ENCODE measurements at places on chromosomes 12 and 14.
A peak's percentile ranks its signal among the peaks of the same experiment; 100 is the strongest.

- DNase-seq, result no peak
Observed at GRCh38 chr12:99769396-99769980, 121.9 kb downstream of the GARIN6 start.

DNA sequence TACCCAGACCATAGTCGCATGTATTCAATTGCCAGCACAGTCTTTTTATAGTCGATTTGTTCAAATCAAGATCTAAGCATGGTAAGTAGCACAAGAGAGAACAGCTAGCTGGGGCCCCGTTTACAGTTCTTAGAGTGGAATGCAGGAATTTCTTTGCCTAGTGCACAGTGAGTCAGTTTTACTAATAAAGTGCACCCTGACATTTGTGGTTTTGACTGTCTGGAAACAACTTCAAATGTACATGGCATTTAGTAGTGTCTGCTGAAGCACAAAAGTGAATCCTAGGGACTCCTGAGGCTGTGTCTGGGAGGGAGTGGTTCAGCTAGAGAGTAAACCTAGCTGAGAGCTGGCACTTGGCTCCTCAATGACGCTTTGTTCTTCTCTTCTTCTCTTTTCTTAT lies 64.9 kb downstream of the TMX1 start:
- DNase-seq, result peak; percentile 91

DNA sequence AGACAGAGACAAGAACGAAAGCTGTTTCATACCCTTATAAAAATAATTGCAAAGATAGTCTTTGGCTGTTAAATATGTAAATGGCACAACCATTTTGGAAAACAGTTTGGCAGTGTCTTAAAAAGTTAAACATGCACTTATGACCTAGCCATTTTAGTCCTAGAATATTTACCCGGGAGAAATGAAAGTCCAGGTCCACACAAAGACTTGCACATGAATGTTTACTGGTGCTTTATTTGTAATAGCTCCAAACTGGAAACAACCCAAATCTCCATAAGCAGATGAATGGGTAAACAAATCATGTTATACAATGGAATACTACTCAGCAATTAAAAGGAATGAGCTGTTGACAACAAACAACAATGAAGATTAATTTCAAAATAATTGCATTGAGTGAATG lies 380.4 kb downstream of the ETNK1 start:
- DNase-seq, result no peak

GRCh38 chr12:54389134-54389508 lies 4.6 kb upstream of the ZNF385A start:
- no peak for DNase-seq

DNA sequence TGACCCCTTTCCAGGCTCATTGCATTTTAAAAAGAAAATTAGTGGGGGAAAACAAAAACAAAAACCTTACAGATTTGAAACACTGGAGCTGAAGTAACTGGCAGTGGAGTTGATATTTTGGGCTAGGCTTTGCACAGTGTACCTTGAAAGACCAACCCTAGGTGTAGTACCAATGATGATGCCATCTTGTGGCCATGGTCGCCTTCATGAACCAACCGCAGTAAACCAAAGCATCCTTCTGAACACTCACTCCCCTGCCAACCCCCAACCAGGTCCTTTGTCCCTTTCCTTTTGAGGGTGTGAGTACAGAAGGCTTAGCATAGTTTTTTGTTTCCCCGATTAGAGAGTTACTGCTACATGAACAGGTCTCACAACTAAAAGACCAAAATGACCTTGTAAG lies 5.9 kb downstream of the TOMM20L start:
- DNase-seq, result no peak

Measured in RCC 7860 (cell line).